ENCODE measurements at places on chromosomes 13 and 19.

- DNase-seq = no peak
Observed at GRCh38 chr13:94317063-94317491, 162.4 kb downstream of the DCT start.

DNA sequence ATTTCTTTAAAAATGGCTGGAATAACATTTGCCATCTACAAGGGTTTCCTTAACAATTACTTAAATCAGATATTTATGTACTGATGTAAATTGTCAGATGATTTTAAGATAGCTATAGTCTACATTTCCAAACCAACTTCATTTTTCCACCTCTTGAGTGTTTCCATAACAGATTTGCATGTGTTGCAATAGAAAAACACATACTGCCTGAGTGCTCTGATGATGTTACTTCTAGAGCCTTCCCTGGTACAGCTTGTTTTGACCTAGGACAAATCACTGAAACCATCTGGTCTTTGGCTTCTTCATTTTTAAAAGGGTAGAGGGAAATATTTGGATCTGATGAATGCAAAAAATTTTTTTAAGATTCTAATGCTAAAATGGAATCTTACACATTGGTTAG, 245.9 kb downstream of the PCDH9 start:
- no peak for DNase-seq

DNA sequence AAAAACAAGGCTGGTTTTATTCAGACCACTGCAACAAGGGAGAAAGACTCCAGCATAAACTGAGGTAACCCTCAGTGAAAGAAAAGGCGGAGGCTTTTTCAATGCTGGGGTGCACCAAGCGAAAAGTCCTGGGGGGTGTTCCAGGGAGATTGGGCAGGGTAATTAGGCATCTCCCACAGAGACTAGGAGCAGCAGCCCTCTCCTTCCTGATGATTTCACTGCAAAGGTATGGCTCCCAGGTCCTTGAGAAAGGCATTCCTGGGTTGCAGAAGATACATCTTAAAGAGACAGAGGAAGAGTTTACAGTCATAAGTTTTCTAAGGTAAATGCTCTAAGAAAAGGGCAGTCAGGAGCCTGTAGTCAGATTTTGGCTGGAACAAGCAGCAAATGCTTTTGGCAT, 412.0 kb downstream of the FOXO1 start:
- no peak for DNase-seq

DNA sequence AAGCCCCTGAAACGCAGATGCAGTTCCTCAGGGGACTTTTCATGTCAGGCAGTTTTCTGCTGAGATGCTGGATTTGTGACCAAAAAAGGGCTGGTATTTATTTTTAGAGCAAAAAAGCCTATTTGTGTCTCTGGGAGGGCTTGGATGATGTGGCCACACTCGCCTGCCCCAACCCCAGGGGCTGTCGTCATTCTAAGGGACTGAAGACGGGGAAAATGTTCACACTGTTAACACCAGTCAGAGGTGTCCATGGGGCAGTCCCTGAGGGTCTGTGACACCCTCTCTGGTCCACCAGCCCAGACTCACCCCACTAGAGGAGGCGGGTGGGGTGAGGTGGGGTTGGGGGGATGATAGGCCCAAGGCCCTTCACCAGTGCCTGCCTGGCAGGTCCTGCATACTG, 15.9 kb upstream of the EPHX3 start:
- DNase-seq = no peak

GRCh38 chr19:49165111-49165750, 7.6 kb downstream of the TRPM4 start:
- no peak for DNase-seq

- no peak for DNase-seq
Observed at GRCh38 chr19:17749912-17750317, 1.4 kb upstream of the FCHO1 start.

DNA sequence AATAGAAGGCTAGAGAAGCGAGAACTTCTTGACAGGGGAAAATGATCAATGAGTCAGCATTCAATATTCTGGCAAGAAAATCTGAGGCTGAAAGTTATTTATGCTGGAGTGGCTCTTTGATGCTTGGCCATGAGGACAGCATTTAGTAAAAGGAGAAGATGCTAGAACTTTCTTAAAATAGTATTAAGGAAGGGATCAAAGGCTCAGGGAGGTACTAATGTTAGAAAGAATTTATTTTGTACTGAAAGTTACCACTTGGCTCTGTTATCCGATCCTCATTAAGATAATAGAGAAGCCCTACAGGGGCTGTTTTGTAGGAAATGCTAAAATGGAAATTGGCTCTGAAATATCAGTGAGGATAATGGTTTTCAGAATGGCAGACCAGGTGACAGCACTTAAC, 1774.6 kb upstream of the PCDH20 start:
- DNase-seq = no peak

DNA sequence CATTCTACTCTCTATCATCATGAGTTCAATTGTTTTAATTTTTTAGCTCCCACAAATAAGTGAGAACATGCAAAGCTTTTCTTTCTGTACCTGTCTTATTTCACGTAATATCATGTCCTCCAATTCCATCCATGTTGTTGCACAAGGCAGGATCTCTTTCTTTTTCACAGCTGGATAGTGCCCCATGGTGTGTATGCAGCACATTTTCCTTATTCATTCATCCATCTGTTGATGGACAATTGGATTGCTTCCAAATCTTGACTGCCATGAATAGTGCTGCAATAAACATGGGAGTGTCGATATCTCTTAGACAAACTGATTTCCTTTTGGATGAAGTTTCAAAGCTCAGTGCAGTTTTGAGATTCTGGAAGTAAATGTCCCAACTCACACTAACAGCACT, 326.9 kb downstream of the FGF9 start:
- DNase-seq = no peak

- DNase-seq = no peak
Observed at GRCh38 chr13:27600711-27601110, 19.6 kb downstream of the LNX2 start.

- DNase-seq = no peak
Observed at GRCh38 chr13:95434111-95434510, 118.4 kb upstream of the CLDN10 start.

DNA sequence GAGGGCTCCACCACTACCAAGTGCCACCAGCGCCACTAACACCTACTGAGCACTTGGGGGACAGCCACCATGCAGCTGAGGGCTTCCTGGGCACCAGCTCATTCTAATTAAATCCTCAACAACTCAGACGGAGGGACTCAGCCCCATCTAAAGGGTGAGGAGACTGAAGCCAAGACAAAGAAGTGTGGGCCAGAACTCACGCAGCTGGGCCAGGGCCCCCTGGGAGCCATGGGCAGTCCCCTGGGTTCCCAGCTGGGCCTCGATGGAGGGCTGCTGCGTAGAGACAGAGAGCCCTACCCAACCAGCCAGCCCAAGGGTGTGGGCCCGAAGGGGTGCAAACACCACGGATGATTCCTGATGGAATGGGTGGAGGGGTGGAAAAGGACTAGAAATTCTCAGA, 12.8 kb upstream of the PRKD2 start:
- DNase-seq = no peak

GRCh38 chr19:28217022-28217421, 995.9 kb downstream of the UQCRFS1 start:
- DNase-seq = peak; percentile 50

DNA sequence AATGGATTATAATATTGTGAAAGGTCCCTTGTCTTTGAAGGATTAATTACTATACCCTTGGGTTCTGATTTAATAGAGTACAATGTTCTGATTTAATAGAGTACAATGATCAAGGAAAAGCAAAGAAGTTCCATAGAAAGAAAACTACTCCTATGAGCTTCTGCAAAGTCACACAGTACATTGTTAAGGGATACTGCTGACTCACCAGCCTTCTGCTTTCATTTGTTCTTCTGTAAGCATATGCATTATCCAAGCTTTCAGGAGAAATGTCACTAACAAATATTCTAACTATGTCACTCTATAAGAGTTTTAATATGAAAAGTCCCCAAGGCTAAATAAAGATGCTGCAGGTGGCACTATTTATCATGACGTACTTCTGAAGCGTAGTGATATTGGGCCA, 396.7 kb downstream of the RFC3 start:
- no peak for DNase-seq

- DNase-seq = no peak
Observed at GRCh38 chr13:74409551-74409950, 275.3 kb upstream of the KLF12 start.
